ENCODE measurements at places on chromosomes 1 and 21.

GRCh38 chr21:42552407-42553336 is 39.0 kb downstream of the SLC37A1 start:
- DNase-seq: peak; percentile 19

DNA sequence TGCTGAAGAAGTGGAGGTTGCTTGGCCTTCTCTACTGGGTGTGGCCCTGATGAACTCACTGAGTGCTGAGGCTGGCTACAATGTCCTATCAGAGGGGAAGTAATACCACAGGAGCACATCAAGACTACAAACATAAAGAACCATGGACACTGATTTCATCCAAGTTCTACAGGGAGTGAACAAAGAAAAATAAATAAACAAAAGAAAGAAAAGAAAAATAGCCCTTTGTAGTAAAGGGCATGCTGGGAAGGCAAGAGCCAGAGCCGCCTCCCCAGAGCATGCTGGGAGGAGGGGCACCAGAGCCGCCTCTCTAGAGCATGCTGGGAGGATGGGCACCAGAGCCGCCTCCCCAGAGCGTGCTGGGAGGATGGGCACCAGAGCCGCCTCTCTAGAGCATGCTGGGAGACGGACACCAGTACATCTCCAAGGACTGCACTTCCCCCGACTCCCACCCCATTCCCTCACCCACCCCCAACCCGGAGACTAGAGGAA is 65.9 kb downstream of the LAMC2 start:
- no peak for DNase-seq

DNA sequence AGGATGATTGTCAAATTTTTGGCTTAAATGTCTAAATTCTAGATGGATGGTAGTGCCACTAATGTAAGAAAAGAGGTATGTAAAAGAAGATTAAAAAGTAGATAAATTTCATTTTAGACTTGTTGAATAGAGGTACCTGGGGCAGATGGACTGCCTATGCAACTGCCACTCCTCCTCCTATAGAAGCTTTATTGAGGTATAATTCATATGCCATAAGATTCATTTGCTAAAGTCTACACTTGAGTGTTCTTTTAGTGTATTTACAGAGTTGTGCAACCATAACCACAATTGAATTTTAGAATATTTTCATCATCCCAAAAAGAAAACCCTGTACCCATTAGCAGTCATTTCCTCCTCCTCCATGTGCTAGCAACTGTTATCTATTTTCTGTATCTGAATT is 70.6 kb downstream of the FNBP1L start:
- DNase-seq: no peak

DNA sequence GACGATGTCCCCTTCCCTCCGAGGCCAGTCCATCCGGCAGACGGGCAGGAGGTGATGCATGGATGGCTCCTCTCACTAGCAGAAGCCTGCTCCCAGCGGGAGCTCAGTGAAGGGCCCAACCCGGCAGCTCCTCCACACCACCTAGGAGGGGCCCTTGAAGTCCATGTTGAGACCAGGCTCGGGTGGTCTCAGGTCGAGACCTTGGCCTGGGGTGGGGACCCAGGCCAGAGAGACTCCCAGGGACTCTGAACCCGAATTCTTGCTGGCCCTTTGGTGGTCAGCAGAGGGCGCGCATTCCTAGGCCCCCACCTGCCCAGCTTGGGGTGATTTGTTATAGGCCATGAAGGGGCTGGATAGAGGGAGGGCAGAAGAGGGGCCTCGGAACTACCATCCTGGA is 642 bp upstream of the NT5C1A start:
- peak; percentile 75 for DNase-seq

- DNase-seq: no peak
These were observed 24.6 kb downstream of the C2CD2 start for GRCh38 chr21:41929248-41929647.

DNA sequence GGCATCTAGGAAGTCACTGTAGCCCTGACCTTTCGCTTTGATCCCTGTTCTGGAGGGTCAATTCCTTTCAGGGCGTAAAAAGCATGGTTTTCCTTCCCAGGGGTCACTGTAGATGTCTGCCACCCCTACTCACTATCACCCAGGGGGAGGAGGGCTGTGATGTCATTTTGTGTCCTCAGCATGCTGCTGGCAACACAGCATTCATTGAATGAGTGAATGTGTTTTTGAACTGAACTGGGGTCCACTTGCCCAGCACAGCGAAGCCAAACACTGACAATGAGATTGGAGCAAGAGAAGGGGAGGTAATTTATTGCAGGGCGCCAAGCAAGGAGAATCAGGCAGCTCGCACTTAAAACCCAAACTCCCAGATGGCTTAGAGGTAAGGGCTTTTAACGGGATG is 78.2 kb upstream of the PGBD5 start:
- DNase-seq: no peak

- DNase-seq: no peak
These were observed 22.7 kb upstream of the TRAPPC10 start for GRCh38 chr21:43989401-43989800.

DNA sequence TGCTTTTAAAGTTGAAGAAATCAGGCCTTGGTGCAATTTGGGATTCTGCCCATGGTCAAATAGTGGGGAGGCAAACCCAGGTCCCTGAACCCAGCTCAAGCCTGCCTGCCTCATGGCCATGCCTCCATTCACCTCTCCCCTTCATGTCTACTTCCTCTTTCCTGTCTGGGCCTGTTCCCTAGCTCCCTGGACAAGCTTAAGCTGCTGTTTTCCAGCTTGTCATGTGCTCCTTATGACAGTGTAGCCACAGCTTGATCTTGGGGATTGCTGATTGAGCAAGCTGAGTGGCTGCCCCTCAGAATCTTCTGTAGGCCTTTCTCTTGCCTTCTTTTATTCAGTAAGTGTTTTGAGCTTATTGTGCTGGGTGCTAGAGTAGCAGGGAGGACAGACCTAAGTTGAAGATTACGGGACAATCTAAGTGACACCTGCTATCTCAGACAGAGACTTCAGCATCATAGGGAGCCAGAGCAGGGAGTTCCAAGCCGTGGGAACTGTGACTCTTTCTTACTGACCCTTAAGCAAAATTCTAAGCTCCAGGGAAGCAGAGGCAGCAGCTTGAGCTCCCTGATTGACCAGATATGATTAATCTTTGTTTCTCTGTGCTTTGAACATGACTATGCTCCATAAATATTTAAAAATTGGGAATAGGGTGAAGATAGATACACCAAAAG is 520 bp upstream of the MR1 start:
- peak; percentile 65 for DNase-seq

DNA sequence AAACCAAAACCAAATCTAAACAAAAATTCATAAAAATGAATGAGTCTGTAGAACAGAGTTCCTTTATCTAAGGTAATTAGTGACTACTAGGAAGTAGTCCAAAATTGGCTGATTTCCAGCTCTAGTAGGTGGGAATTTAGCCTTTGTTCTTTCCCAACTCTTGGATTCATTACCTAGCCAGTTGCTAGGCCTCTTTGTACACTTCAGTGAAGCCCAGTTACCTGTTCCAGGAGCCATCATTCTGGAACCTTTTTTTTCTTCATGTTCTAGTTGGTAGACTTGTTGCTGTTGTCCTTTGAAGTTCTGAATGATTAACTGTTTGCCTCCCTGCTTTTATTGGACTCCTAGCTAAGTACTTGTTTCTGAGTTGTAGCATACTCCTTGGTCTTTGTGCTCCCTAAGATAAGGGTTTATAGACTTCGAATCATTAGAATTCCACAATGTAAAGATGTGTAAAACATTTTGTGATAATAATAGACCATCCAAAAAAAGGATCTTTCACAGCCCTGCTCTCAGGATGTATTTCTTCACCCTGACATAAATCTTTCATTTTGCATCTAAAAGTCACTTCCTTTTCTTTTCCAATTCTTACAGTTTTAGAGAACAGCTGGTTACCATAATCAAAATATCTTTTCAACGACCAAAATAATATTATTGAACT is 9.8 kb downstream of the PLA2G4A start:
- no peak for DNase-seq

DNA sequence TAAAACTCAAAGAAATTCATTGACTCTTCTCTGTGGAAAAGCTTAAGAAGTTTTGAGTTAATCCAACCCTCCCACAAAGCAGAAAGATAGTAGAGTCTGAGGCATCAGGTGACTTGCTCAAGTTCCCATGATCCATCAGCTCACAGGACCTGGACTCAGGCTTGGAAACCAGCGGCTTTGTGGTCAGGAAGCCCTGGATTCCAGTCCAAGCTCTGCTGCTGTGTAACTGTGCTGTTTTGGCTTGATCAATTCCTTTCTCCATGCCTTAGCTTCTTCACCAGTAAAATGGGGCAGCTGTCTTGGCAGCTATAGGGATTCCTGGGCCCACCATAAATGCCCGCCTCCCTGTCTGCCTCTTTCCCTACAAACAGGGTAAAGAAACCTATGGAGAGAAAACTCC is 180.2 kb downstream of the HIVEP3 start:
- DNase-seq: no peak

- DNase-seq: no peak
These were observed 322.4 kb downstream of the SETD4 start for GRCh38 chr21:35737899-35738346.

DNA sequence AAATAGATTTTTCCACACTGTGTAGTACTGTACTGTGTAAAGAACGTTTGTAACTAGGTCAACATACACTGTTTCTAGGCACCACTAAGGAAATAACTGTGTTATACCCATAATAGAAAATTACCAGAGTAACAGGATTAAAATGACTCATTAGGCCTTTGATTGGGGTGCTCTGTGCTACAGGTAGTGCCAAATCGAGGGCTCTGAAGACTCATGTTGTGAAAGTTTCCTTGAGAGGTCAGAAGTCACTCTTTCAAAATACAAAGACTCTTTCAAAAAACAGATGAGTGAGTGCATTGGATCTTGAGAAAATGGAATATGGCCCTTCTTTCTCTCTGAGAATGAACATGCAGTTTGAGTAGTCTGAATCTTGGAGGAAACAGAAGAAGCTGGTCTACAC is 143.0 kb downstream of the MRPL39 start:
- no peak for DNase-seq

DNA sequence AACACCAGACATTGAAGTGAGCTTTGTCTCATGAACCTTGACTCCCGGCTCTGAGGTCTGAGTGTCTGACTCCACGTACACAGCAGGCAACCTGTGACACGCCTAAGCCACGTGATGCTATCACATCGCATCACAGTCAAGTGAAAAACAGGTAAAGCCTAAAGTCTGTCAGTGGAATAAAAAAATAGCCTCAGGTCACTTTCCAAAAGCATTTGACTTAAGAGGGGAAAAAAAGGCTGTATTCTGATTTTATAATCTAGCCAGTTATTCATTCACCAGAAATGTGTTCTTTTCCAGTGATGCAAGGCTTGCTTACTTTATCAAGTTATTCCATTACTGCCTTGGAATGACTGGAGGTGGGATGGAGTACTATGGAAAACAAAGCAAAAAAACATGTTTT is 163.2 kb upstream of the HMCN1 start:
- DNase-seq: no peak

GRCh38 chr1:46533179-46533864 is 18.1 kb downstream of the KNCN start:
- DNase-seq: peak; percentile 82
